CD4-positive, alpha-beta T cell (primary cell): ENCODE measurements at places on chromosomes 6 and 20.

DNA sequence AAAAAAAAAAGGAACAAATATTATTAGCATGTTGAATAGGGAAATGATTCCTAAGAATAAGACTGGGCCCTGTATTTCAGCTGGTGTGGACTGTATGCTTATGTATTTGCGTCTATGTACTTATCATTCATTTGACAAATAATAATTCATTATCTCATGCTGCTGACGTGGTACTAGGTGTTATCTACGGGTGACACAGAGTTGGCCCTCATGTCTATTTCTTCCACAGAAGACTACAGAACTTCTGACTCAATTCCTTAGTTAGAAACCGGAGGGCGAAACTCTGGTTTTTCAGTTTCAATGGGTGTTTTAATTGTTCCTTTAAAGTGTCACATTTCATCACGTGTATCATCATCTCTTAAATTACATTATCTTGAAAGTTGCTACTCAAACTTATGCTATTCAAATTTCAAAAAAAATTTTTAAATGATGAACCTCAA is 305.9 kb downstream of the CLIC5 start:
- no peak for DNase-seq

- DNase-seq: no peak
Measured at GRCh38 chr6:77440206-77440976, 22.9 kb downstream of the HTR1B start.

DNA sequence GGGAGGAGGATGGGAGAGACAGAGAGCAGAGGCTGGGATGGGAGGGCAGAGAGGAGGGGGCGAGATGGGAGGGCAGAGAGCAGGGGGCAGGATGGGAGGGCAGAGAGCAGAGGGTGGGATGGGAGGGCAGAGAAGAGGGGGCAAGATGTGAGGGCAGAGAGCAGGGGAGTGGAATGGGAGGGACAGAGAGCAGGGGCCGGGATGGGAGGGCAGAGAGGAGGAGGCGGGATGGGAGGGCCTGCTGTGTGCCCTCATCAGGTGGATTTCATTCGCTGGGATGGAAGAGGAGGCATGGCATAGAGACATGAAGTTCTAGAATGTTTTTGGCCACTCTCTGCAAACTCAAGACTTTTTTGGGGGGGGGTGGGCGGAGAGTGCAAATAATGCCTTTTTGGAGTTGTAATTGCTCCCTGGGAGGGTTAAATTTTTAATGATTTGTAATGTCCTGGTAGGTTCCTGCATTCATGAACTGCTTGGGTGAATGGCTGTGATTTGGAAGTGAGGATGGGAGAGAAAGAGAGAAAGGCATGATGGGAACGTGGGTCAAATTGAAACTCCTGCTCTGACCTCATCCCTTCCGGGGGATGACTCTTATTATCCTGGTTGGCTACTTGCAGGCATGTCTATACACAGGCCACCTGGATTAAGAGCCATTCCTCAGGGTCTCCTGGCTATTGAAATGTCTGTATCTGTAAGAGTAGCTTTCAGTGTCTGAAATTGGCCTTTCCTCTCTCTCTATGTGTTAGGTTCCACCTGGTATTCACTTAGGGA is 162.4 kb upstream of the AGPAT4 start:
- DNase-seq: no peak

DNA sequence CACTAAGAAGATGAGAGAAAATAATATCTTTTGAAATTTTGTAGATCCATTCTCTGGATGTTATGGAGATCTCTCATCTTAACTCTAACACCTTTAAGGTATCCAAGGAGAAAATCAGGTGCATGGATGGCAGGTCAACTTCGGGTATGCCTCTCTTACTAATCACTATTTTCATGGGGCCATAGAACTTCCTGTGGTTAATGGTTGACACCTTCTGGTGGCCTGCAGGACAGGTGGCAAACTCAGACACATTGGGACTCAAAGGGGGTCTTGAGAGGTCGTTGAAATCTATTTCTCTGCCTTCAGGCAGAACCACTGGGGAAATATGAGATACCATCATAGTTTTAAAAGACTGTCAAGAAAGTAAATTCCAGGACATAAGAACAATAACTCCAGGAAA is 76.5 kb downstream of the ADAT2 start:
- no peak for DNase-seq

DNA sequence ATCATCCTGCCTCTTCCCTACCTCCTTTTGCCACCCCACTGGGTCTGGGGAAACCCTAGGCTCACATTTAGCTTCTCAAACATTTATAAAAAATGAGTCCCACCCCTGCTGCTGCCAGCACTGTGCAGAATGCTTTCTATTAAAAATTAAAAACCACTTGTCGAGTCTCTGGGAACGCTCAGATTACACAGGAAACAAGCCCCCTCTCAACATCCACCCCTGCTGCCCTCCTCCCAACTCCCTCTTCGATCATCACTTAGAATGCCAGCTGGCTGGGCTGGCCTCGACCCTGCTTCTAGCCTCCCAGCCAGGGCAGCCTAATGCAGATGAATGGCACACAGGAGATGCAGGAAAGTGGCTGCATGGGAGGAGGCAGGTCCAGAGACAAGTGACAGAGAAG is 75.8 kb downstream of the CDH22 start:
- no peak for DNase-seq

DNA sequence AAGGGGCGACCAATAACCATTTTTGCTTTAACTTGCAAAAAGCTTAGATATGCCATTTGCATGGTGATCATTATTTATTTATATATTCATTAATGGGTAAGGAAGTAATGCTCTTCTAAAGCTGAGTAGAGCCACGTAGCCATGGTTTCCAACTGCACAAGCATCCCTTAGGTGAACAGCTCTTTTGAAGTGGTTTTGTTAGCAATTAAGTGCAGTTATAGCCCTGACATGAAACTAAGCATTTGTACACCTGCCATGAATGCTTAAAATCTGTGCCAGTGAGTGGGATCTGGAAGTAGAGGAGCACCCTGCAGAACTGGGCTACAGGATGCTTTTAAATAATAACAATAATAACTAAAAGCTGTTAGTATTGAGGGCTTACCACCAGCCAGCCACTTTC is 19.1 kb downstream of the TRAF3IP2 start:
- no peak for DNase-seq

- DNase-seq: no peak
Measured at GRCh38 chr6:149615805-149616204, 32.7 kb downstream of the KATNA1 start.

DNA sequence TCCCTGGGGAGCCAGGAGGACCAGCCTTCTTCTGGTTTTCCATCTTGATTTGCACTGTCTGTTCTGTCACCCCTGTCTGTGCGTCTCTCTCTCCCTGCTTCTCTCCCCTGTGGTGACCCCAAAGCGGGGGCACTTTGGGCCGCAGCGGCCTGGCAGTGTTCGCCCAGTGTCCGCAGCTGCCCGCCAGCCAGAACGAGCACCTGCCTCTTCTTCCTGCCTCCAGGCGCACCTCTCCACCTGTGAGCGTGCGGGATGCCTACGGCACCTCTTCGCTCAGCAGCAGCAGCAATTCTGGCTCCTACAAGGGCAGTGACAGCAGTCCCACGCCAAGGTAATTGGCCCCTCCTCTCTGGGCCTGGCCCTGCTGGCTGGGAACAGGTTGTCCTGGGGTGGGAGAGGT is 30.8 kb downstream of the SNPH start:
- DNase-seq: no peak

- DNase-seq: no peak
Measured at GRCh38 chr6:106460481-106460880, 100.0 kb downstream of the CRYBG1 start.

DNA sequence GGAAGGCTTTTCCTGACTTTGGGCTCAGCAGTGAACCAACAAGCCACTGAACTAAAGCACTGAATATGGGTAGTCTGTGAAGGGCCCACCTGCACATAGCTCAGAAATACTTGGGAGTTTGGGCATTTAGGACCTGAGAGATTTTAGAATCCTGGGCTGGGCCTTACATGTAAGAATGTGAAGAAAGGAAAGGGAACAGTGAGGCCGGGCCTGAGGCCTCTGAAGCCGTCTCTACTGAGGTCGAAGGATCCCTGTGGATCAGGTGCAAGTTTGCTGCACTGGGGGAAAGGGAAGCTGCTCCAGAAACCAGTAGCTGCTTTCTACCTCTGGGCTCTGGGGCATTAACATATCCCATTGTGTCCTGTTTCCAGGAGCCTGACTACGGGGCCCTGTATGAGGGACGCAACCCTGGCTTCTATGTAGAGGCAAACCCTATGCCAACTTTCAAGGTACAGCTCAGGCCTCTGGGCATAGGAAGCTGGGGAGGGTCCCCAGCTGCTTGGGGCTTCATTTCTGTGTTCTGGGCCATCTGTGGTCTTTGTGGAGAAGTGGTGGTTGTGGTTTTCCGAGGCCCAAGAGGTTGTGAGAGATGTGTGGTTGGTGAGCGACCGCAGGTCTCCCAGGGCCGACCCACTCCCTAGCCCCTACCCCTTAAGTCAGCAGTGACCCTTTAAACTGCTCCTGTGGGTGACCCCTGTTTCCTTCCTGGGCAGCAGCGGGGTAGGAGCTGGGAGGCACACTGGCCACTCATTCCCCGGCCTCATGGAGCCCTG is 30.3 kb downstream of the PLCG1 start:
- no peak for DNase-seq

DNA sequence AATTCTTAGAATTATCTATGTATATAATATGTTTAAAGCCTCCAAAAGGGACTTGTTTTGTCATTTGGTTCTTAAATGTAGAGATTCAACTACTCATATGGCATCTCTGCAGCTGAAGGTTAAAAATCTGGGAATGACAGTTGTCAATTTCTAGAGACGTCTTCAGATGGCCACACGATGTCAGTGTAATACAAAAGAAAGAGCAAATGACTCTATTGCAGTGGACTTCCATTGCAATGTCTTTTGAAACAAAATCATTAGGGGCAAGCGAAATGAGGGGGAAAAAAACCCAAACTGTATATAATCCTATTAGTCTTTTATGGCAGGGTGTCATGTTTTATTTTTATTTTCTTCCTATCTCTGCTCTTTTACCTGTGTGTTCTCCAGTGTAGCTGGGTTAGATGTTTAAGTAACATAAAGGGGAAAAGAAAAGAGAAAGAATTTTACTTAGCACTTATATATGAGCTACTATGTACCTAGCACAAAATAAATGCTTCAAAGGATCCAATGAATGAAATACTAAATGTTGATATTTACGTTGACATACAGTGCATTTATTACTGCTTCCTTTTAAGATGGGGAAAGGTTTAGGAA is 26.2 kb downstream of the CCN2 start:
- DNase-seq: no peak

DNA sequence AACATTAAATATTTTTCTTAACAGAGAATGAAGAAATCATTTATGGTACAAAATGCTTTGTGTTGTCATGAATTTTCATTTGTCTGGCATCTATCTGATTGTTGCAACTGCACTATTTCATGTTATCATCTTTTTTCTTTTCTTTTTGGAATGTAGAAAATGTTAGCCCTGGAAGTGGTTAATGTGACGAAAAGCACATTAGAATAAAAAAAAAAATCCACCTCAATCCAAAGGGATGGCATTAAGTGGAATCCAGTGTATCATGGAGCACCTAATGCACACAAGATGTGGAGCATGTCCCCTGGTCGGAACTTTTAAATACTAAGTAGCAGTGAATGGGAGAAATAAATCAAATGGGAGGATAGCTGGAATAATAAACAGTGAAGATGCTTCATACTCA is 172.9 kb upstream of the MCHR2 start:
- no peak for DNase-seq

DNA sequence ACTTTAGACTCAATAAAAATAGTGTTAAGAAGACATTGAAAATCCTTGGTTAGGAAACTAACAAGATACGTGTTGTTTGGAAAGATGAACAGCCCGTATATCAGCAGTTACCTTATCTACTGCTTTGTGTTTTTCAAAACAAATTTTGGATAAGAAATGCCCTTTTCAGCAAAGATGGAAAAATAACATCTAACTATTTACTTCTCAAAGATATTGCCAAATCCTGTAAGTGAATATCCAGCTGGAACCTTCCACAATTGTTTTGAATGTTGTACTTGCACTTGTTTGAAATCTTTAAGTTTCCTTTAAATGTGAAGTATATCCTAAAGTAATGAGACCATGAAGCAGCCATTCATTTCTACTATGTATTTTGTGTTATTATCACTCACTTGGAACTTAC is 14.6 kb downstream of the TAGAP start:
- no peak for DNase-seq

- DNase-seq: no peak
Measured at GRCh38 chr6:65098349-65098748, 608.7 kb downstream of the EYS start.

GRCh38 chr20:52926505-52926904 is 45.7 kb upstream of the TSHZ2 start:
- no peak for DNase-seq

DNA sequence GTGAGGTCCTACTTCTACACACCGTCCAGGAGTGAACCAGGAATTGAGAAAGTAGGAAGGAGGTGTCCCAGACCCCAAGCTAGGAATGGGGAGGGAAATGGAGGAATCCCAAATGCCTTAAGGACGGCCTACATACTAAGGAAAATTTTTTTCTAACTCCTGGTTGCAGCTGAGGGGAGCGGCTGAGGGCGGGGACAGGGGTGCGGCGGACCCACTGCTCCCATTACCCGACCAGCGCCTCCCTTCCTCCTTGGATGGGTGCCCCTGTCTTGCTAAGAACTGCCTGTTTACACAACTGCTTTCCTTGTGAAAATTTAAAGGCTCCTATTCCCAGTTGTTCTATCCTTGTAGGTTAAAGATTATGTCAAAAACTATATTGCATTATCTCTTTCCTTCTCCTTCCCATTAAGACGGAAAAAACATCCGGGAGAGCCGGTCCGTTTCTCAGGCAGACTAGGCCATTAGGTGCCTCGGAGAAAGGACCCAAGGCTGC is 699 bp upstream of the HSPA1B start:
- no peak for DNase-seq

- DNase-seq: no peak
Measured at GRCh38 chr6:56766806-56767178, 124.1 kb upstream of the DST start.

- no peak for DNase-seq
Measured at GRCh38 chr6:6688283-6688682, 99.8 kb downstream of the LY86 start.

DNA sequence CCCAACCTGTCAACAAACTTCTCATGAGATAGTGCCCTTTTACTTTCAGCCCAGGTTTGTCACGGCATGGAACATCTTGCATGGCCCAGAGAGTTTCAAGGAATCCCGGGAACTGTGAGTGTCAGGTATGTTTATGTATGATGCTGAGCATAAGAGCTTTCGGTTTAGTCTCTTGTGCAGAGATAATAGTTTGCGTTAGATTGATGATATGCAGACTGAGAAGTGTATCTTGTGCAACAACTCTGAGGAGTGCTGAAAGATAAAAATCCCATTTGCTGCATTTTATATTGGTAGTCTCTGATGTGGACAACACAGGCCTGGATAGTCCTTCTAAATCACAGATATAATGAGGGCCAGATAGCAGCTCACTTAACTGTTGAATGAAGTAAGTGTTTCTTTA is 99.0 kb downstream of the TBX18 start:
- no peak for DNase-seq

- DNase-seq: no peak
Measured at GRCh38 chr6:98454809-98455322, 379.5 kb upstream of the POU3F2 start.
